ENCODE measurements at places on chromosomes 3 and 15. TPM values are rescaled to one million over a fixed set of nuclear protein-coding genes. Genes with fewer than 3 reads are reported as not detected.

The TERC gene
- 17.4 TPM for total RNA-seq

DNA sequence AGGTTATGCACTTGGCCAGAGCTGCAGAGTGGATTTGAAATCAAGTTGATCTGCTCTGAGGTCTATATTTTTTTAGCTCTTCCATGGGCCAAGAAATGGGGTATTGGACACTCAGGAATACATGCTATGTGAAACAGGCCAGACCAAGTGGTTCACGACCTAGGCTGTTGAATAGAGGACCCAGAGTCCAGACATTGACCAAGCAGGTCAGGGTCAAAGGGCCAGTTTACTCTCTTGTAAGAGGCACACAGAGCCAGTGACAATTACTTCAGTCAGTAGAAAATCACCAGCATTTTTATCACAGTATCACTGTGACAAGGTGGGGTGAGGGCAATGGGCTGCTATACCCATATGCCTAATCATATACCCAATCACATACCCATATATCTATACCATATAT, 320.6 kb upstream of the RORA start:
- H3K36me3 ChIP-seq, result no peaks in the 10 kb centered on the region
- peaks cover 15% of the 10 kb centered on the region for H3K27me3 ChIP-seq
- H3K4me1 ChIP-seq, result no peaks in the 10 kb centered on the region
- no peak overlapping the region for H3K27ac ChIP-seq

DNA sequence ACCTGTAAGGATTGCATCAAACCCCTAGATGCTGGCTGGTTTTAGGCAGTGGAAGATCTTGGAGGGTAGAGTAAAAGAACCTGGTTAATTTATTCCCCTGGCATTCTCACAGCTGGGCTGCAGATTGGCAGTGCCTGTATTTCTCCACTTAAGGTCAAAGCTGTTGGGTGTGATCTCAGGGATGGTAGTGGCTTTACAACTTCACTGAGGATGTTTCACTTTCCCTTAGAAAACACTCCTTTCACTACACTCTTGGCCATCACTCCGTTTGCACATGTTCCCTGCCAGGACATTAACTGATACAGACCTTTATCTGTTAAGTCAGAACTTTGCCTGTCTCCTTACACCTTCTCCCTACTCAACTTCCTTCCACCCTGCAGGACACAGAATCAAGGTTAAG, 779.1 kb upstream of the SEMA6D start:
- H3K4me3 ChIP-seq, result no peak overlapping the region
- H3K27ac ChIP-seq, result no peak overlapping the region
- no peaks in the 10 kb centered on the region for H3K4me1 ChIP-seq
- no peaks in the 10 kb centered on the region for H3K27me3 ChIP-seq
- H3K36me3 ChIP-seq, result no peaks in the 10 kb centered on the region
- DNase-seq, result no peak

GRCh38 chr15:95471690-95472086, 858.8 kb upstream of the NR2F2 start:
- no peaks in the 10 kb centered on the region for H3K36me3 ChIP-seq
- no peaks in the 10 kb centered on the region for H3K4me1 ChIP-seq
- DNase-seq, result no peak
- peaks cover 15% of the 10 kb centered on the region for H3K27me3 ChIP-seq
- H3K4me3 ChIP-seq, result no peak overlapping the region
- no peak overlapping the region for H3K27ac ChIP-seq

- H3K36me3 ChIP-seq, result no peaks in the 10 kb centered on the region
- H3K4me3 ChIP-seq, result no peak overlapping the region
- H3K27me3 ChIP-seq, result peaks cover 68% of the 10 kb centered on the region
- H3K27ac ChIP-seq, result no peak overlapping the region
- peaks cover 7% of the 10 kb centered on the region for H3K4me1 ChIP-seq
These were observed 6.6 kb downstream of the CDCP1 start for GRCh38 chr3:45139372-45140140.

- no peak overlapping the region for H3K4me3 ChIP-seq
- H3K27ac ChIP-seq, result no peak overlapping the region
- no peaks in the 10 kb centered on the region for H3K36me3 ChIP-seq
- DNase-seq, result no peak
These were observed 462.3 kb upstream of the PPP2R3A start for GRCh38 chr3:135503065-135503759.

DNA sequence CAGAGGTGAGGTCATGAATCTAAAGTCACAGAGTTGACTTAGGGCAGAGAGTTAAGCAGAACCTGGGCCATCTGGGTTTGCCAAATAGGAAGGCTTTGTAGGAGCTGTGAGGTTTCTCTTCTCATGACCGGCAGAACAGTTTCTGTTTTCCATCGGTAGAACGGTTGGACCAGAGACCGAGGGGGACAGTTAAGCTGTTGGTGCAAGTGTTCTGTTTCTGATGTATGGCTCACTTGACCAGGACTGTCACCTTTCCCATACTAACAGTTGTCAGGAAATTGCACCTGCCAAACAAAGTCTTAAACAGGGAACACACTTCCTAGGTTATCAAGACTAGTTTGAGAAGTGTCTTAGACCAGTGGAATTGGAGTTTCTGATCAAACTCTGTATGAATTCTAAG, 158.3 kb downstream of the PDCD6IP start:
- no peaks in the 10 kb centered on the region for H3K36me3 ChIP-seq
- no peaks in the 10 kb centered on the region for H3K4me1 ChIP-seq
- no peak overlapping the region for H3K27ac ChIP-seq
- no peaks in the 10 kb centered on the region for H3K27me3 ChIP-seq
- DNase-seq, result no peak
- no peak overlapping the region for H3K4me3 ChIP-seq
